Mucosa of descending colon (tissue), 3 donors: ENCODE measurements at places on chromosomes 7 and 10.

- DNase-seq: no peak
Measured at GRCh38 chr7:22111661-22112060, 166.0 kb upstream of the CDCA7L start.

DNA sequence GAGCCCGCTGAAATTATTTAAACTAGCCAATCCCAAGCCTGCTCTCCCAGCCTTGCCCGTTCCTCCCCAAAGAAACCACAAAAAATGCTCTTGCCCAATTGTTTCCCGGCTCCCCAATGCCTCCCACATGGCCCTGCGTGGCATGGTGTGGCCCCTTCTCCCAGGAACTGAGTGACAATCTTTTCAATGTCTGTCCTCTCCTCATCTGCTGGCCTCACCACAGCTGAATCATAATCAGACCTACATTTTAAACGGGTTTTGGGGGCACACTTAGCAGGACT, 201.5 kb downstream of the PRPF18 start:
- DNase-seq: no peak

DNA sequence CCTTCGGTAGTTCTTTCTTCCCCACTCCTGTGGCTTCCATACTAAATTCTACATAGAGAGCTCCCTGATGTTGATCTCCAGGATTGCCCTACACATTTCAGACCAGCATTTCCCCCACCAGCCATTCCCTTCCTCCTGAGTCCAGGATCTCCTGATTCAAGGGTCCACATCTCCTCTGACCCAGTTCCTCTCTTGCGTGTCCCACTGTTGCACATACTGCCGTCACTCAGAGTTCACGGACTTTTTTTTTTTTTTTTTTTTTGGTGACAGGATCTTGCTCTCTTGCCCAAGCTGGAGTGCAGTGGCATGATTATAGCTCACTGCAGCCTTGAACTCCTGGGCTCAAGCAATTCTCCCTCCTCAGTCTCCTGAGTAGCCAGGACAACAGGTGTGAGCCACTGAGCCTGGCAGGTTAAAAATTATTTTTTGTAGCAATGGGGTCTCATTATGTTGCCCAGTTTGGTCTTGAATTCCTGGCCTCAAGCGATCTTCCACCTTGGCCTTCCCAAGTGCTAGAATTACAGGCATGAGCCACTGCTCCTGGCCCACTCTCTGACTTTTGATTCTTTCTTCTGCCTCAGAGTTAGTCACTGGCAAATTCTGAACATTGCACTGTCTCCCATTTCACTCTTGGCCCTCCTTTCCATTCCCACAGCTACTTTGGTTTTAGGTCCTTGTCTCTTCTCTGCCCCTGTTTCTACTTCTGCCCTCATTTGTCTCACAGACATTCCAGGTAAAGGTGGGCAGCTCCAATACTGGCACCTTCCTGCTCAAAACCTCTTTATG, 29.6 kb upstream of the ZRANB1 start:
- no peak for DNase-seq

GRCh38 chr7:39664585-39664984, 41.2 kb downstream of the RALA start:
- no peak for DNase-seq

- DNase-seq: no peak
Measured at GRCh38 chr10:68153473-68154210, 44.4 kb downstream of the MYPN start.

DNA sequence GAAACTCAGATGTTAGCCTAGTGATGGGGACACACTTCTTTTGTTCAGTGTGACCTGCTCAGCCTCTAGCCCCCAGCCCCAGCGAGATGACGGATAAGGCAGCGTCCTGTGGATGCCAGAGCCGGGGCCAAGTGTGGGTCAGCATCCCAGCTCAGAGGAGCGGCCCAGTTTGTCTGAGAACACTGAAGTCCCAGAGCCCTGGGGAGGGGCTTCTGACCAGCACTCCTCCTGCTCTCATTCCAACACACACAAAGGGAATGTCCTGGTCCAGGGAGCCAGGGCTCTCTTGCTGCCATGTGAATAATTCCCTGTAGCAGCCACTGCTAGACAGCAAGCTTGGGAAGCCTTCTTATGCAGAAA, 4.5 kb upstream of the ATP6V0E2 start:
- DNase-seq: no peak

GRCh38 chr7:29019896-29020295, 61.8 kb upstream of the TRIL start:
- DNase-seq: no peak

DNA sequence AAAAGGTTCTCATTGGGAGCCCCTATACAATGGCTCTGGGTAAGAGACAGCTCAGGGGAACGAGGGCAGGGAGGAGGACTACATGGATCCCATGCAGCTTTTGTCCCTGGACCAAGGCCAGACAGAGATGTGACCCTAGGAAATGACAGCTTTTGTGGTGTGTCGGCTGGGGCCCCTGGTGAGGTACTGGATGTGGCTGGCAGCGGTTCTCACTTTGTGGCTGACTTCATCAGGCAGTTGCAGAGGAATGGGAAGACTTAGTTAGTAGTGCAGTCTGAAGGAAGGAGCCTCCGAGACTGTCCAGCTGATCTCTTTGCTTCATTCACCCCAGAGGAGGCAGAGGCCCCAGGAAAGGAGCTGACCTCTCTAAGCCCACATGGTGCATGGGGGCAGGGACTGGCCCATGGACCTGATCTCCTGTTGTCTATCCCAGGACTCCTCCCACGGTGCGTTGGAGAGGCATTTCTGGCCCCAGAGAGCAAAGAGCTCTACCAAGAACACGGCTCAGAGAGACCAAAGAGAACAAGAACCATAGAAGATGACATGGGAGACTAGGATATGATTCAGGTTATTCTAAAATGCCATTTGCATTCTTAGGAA, 202.9 kb downstream of the RPS24 start:
- DNase-seq: no peak

GRCh38 chr7:47498229-47499056, 83.5 kb downstream of the TNS3 start:
- DNase-seq: peak; percentile 80

GRCh38 chr10:120209124-120209762, 247.8 kb upstream of the PLPP4 start:
- DNase-seq: no peak

DNA sequence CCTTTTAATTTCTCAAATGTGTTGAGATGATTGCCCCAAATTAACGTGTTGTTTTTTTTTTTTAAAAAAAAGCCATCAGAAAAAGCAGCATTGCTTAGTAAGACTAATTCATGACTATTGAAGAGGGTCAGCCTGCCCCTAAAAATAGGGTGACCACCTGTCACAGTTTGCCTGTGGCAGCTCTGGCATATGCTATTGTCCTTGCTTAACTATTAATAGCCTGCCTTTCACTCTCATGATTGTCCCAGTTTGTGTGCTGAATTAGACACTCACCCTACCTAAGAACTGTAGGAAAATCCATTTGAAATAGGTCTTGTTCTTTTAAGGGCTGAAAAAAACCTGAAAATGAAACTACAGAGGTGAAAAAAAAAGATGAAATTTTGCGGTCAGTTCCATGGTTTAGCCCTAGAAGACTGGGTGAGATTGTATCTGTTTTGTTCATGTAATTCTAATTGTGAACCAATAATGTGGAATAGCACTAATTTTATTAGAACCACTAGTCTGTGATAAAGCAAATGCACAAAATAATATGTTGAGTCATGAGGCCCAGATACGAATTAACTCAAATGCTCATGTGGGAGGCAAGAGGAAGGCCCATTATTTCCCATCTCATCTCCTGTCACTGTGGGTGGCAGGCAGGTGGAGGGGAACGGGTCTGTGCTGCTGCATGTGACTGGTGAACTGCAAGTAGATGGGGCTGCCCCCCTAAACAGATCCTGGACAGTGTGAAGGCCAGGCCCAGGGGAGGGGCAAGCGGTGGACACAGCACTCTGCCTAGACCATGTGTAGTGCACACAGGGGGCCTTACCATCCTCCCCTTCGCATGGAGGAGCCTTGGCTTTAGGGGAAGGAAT, 265.4 kb upstream of the NFE2L3 start:
- no peak for DNase-seq

GRCh38 chr7:32539366-32539765, 44.1 kb downstream of the AVL9 start:
- no peak for DNase-seq

- DNase-seq: no peak
Measured at GRCh38 chr7:68147614-68148238, 1151.1 kb downstream of the TYW1 start.

- no peak for DNase-seq
Measured at GRCh38 chr7:81349044-81349443, 420.8 kb downstream of the HGF start.

DNA sequence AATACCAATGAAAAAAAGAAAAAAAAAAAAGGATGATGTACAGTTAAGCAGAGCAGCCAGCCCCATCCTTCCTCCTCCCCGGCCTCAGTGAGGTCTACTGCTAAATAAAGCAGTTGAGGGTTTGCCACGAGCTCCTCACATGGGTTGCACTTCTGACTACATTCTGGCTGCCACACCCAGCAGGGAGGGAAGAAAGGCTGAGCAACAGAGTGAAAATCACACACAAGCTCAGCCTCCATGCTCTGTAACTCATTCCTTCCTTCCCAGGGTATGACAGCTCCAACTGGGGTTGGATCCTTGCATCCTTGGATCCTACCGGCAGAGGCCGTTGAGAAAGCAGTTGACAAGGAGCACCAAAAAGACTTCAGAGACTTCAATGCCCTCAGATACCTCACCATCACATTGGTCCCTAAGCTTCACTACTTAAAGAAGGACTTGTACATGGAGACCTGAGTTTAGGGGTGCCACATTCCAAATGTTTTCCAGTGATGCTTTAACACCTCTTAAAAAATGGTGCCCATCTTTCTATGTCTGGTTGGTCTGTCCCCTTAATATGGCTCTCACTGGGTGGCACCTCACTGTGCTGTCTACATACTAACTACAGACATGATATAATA, 52.9 kb upstream of the PIK3CG start:
- DNase-seq: peak; percentile 10

DNA sequence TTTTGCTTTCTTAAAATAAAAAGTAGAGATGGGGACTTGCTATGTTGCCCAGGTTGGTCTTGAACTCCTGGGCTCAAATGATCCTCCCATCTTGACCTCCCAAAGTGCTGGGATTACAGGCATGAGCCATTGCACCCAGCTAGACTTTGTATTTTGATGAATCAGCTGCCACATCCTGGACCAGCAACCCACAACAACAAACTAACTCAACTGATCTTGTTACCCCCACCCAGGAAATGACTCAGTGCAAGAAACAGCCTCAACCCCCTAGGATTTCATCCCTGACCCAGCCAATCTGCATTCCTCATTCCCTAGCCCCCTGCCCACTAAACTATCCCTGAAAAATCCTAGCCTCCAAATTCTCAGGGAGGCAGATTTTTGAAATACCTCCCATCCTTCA, 123.8 kb downstream of the IPMK start:
- no peak for DNase-seq

DNA sequence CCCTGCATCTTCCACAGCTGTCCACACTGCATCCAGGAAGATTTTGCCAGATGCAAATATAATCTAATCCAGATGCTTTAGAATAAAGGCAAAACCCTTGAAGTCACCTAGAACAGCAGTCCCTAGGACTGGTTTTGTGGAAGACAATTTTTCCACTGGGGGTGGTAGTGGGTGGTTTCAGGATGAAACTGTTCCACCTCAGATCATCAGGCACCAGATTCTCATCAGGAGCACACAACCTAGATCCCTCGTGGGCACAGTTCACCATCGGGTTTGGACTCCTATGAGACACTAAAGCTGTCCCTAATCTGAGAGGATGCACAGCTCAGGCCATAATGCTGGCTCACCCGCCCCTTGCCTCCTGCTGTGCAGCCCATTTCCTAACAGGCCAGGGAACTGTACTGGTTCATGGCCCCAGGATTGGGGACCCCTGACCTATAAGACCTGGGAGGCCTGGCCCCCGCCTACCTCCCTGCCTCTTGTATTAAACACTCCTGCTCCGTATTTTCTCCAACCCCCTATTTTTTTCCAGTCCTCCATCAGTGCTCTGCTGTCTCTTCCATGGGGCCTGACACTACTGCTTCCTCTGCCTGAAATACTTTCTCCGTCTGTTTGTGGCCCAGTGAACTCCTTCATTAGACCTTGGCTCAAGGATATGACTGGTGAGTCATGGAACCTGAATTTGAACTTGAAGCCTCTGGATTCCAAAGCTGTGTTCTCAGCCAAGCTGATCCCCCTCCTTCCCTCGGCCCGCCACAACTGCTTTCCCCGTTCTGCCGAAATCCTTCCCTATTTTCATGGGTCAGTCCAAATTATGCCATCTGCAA, 79.9 kb upstream of the RHEB start:
- DNase-seq: no peak

DNA sequence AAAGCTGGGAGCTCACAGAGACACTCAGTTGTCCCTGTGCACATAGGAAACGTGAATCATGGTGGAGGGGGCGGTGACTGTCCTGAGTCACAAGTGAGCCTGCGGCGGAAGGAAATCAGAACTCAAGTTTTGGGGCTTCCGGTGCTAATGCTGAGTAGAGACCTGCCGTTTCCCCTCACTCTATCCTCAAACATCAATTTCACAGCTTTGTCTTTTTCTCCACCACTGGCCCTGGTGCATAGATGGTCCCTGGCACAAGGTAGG, 21.9 kb downstream of the ADCYAP1R1 start:
- DNase-seq: no peak

DNA sequence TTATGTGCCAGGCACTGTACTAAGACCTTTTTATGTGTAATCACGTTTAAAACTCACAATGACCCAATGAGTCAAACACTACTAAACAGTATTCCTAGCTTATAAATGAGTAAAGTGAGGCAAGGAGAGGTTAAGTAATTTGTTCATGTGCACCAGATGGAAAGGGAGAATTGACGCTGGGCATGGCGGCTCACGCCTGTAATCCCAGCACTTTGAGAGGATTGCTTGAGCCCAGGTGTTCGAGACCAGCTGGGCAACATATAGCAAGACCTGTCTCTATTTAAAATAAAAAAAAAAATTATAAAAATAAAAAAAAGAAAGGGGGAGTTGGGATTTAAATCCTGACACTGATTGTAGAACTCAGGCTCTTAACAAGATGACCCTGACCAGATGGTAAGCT, 46.7 kb upstream of the DLG5 start:
- DNase-seq: no peak

GRCh38 chr7:47991741-47992311, 12.4 kb upstream of the HUS1 start:
- peak; percentile 90 for DNase-seq

- no peak for DNase-seq
Measured at GRCh38 chr7:144459635-144460034, 56.1 kb upstream of the NOBOX start.

DNA sequence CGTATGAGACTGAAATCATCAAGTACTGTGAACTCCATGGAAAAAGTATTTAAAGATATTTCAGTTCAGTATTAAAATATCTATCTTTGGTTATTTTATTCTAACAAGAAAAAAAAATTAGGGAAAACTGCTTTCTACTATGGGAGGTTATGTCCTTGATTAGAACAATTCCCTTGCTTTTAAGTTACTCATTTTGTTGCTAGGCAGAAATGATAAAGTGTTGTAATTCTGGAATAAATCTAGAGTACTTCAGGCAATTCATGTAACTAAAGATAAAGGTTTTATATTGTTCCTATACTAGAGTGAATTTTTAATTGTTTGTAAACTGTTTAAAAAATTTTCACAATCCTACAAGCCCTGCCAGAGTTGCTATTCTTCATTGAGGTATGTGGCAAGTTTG, 92.0 kb downstream of the BBS9 start:
- DNase-seq: no peak

- peak; percentile 23 for DNase-seq
Measured at GRCh38 chr10:119509909-119510451, 32.5 kb downstream of the RGS10 start.
